ENCODE measurements at places on chromosomes 12 and 14.

GRCh38 chr12:93176610-93177126 lies 201.1 kb upstream of the NUDT4 start:
- H3K36me3 ChIP-seq: no peaks in the 10 kb centered on the region
- H3K27ac ChIP-seq: no peak overlapping the region
- H3K4me1 ChIP-seq: no peaks in the 10 kb centered on the region
- DNase-seq: no peak
- no peak overlapping the region for H3K4me3 ChIP-seq
- H3K27me3 ChIP-seq: no peaks in the 10 kb centered on the region

DNA sequence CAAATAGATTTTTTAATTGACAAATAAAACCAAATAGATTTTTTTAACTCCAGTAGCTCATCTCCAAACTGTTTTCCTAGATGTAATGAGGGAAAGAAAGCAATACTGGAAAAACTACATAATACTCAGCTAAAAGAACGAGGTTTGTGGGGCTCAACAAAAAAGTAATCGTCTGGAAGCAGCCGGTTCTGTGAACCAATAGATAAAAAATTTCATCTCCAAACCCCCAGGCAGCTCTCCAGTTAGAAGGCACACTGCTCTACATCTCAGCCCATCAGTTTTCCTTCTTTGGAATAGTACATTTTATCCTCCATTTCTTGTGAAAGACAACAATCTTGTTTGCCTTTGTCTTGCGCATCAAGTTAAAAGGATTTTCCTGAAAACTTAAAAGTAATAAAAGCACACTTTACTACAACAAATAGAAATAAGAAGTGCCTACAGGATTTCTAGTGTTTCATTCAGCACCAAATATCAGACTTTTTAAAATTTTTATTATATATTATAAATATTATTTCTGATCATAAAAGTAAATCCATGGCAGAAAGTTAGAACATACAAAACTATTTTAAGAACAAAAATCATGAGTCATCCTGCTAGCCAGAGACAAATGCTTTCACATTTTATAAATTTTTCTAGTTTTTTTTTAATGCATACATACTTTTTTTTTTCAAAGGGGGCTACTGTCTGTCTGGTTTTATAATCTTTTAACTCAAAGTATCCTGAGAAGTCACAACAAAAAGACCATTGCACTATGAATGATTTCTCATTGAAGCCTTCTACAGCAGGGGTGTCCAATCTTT lies 67.7 kb downstream of the EPS8 start:
- H3K4me3 ChIP-seq: no peak overlapping the region
- no peak for DNase-seq
- H3K4me1 ChIP-seq: peaks cover 2% of the 10 kb centered on the region
- H3K27me3 ChIP-seq: peaks cover 1% of the 10 kb centered on the region

DNA sequence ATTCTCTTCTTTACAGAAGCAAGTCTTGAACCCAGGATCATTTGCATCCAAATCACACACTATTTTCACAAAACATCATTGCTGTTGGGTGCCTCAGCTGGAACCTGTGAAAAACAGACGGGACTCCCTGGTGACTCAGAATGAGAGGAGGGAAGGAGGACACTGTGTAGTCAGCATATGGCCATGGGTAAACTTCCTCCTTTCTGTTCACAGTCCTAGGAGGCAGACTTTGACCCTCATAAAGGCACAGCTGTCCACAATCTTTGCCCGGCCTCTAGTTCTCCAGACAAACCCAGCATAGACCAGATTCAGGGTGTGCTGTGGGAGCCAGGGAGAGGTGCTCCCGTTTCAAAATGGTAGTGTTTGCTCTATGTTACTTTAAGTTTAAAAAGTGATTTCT lies 62.0 kb downstream of the DYRK2 start:
- H3K27me3 ChIP-seq: no peaks in the 10 kb centered on the region
- peaks cover 2% of the 10 kb centered on the region for H3K4me1 ChIP-seq
- no peak overlapping the region for H3K4me3 ChIP-seq
- H3K27ac ChIP-seq: no peak overlapping the region

DNA sequence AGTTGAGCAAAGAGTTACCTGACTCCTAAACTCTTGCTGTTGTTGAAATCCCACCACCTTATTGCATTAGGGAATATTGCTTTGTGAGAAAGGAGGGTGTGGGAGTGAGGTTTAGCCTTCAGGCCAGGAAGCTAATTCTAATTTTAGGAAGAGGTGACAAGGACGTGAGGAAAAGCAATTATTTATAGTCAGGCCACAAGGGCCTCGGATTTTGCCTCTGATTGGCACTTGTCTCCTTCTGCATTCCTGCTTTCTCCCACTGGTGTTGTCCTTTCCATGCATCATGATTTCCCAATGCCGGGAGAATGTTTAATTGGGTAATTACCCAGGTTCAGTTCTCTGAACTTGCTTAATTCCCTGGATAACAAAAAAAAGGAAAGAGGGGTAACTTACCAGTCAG lies 37.9 kb upstream of the SLC38A2 start:
- no peaks in the 10 kb centered on the region for H3K27me3 ChIP-seq
- H3K4me1 ChIP-seq: peaks cover 6% of the 10 kb centered on the region
- DNase-seq: no peak
- no peak overlapping the region for H3K4me3 ChIP-seq
- H3K27ac ChIP-seq: no peak overlapping the region

DNA sequence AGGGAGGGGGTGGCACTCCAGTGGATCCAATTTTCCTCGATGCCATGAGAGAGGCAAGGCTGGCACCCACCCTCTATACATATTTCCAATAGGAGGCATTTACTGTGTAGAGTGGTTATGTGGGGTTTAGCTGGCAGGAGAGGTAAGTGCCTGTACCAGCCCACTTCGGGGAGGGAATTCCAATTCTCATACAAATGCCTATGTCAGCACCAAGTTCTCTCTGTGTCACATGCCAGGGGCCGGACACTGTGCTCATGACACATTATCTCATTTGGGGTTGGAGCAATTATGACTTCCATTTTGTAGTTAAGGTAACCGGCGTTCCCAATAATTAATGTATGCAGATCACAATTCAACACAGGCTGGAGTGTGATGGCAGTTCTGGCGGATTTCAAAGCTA lies 284.3 kb downstream of the KSR2 start:
- H3K36me3 ChIP-seq: no peaks in the 10 kb centered on the region
- H3K4me3 ChIP-seq: no peak overlapping the region
- H3K27me3 ChIP-seq: peaks cover 2% of the 10 kb centered on the region
- H3K27ac ChIP-seq: no peak overlapping the region
- DNase-seq: no peak

DNA sequence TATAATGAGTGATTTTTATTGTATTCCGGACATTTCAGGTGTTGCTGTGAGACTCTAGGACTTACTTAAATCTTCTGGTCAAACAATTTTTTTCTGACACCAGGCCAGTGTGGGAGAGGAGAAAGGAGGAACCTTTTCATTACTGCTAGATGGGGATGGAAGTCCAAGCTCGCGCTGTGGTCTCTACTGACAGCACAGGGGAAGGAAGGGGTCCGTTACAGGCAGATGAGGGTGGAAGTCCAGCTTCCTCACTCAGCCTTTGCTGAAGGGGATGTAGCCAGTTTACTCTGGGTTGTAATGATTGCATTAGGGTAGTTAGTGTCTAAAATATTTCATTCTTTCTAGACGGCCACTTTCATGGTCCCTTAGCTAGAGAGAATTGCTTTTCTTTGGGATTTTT lies 26.3 kb upstream of the ST8SIA1 start:
- no peaks in the 10 kb centered on the region for H3K4me1 ChIP-seq
- H3K4me3 ChIP-seq: no peak overlapping the region
- H3K27me3 ChIP-seq: no peaks in the 10 kb centered on the region
- no peak for DNase-seq
- H3K27ac ChIP-seq: no peak overlapping the region

GRCh38 chr12:95960241-95960640 lies 17.1 kb downstream of the AMDHD1 start:
- H3K4me3 ChIP-seq: no peak overlapping the region
- no peaks in the 10 kb centered on the region for H3K4me1 ChIP-seq
- DNase-seq: no peak

- no peak overlapping the region for H3K4me3 ChIP-seq
- H3K27ac ChIP-seq: no peak overlapping the region
- peaks cover 3% of the 10 kb centered on the region for H3K4me1 ChIP-seq
- H3K36me3 ChIP-seq: peaks cover 43% of the 10 kb centered on the region
Measured at GRCh38 chr14:76169776-76170175, 18.1 kb downstream of the GPATCH2L start.

GRCh38 chr12:96242597-96242996 lies 48.4 kb downstream of the ELK3 start:
- H3K4me1 ChIP-seq: peaks cover 57% of the 10 kb centered on the region
- peak; percentile 11 for DNase-seq
- H3K4me3 ChIP-seq: no peak overlapping the region
- peaks cover 19% of the 10 kb centered on the region for H3K36me3 ChIP-seq

DNA sequence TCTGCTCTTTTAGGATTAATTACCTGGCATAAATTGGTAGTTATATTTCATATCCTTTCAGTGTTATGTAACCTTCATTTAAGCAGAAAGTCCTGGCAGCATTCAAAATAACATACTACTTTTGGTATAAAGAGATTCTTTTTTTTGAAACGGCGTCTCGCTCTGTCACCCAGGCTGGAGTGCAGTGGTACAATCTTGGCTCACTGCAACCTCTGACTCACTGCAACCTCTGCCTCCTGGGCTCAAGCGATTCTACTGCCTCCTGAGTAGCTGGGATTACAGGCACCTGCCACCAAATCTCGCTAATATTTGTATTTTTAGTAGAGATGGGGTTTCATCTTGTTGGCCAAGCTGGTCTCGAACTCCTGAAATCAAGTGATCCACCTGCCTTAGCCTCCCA lies 9.2 kb downstream of the KTN1 start:
- no peak overlapping the region for H3K27ac ChIP-seq
- H3K36me3 ChIP-seq: peaks cover 2% of the 10 kb centered on the region
- no peak for DNase-seq
- no peak overlapping the region for H3K4me3 ChIP-seq
- no peaks in the 10 kb centered on the region for H3K27me3 ChIP-seq

DNA sequence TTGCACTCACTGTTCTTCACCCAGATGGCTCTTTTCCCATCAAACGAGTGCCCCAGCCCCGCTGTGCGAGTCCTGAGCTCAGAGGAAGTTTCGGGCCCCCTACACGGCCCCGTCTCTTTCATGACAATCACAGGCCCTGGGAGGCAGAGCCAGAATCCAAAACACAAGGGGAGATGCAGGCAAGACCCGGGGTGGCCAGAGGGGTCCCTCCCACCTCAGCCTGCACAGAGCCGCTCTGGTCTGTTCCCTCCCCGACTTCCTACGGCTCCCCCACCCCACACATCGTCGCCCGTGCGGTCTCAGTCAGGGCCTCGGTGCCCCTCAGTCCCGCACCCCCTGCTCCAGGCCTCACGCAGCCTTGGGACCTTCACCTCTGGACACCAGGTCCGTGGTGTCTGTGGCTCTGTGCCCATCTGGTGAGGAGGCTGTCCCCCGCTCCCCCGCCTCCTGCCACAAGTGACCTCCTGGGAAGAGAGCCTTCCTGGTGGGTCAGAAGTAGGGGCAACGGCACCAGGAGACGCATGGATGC lies 8.9 kb downstream of the GPR132 start:
- DNase-seq: no peak
- no peak overlapping the region for H3K4me3 ChIP-seq
- H3K36me3 ChIP-seq: peaks cover 48% of the 10 kb centered on the region
- H3K27ac ChIP-seq: no peak overlapping the region
- no peaks in the 10 kb centered on the region for H3K27me3 ChIP-seq

- H3K27me3 ChIP-seq: peaks cover 6% of the 10 kb centered on the region
- H3K4me1 ChIP-seq: no peaks in the 10 kb centered on the region
- no peak overlapping the region for H3K4me3 ChIP-seq
- DNase-seq: no peak
- no peaks in the 10 kb centered on the region for H3K36me3 ChIP-seq
- H3K27ac ChIP-seq: no peak overlapping the region
Measured at GRCh38 chr14:77194706-77195105, 13.1 kb downstream of the TMEM63C start.

DNA sequence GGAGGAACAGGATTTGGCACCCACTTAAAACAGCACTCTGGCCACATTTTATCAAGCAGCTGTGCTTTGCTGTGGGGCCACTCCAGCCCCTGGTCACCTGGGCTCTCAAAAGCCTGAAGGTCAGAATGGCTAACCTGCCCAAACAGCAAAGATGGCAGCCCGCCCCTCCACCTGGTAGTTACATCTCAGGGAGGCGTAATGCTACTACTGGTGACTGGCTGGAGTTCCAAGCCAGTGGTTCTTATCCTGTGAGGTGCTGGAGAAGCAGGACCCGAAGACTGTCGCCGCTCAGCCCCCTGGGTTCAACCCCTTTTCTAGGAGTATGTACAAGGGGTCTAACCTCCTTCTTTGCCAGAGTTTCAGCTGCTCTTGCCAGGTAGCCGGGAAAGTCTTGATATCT lies 467.4 kb upstream of the FOXG1 start:
- H3K4me1 ChIP-seq: no peaks in the 10 kb centered on the region
- no peak for DNase-seq

GRCh38 chr12:69330475-69331473 lies 17.4 kb upstream of the LYZ start:
- peak overlapping the region; percentile 73 for H3K4me3 ChIP-seq
- DNase-seq: peak; percentile 71
- H3K36me3 ChIP-seq: peaks cover 2% of the 10 kb centered on the region
- H3K4me1 ChIP-seq: peaks cover 53% of the 10 kb centered on the region

DNA sequence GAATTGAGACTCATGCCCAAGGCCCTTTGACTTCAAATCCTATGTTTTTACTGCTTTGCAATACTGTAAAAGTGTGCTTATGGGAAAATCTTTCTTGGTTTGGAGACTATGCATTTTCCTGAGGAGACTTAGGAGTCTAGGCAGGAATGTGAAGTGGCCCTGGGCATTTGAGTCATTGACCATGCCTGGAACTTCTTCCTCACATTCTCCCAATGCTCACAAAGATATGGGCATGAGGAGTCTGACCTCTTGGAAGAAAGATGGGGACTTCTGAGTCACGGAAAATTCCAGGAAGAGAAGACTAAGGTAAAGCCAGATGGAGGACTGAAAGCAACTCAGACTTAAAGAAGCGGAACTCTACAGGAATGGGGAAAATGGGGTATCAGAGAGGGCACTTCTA lies 38.2 kb upstream of the ZNF641 start:
- H3K27ac ChIP-seq: no peak overlapping the region
- DNase-seq: no peak
- no peaks in the 10 kb centered on the region for H3K4me1 ChIP-seq
- peaks cover 8% of the 10 kb centered on the region for H3K27me3 ChIP-seq
- H3K4me3 ChIP-seq: no peak overlapping the region

- DNase-seq: peak; percentile 70
- peaks cover 4% of the 10 kb centered on the region for H3K27me3 ChIP-seq
- H3K4me1 ChIP-seq: peaks cover 87% of the 10 kb centered on the region
- peak overlapping the region; percentile 99 for H3K27ac ChIP-seq
- peak overlapping the region; percentile 68 for H3K4me3 ChIP-seq
Measured at GRCh38 chr14:22560662-22561365, 28.2 kb downstream of the DAD1 start.

GRCh38 chr12:131693149-131693548 lies 17.7 kb upstream of the SFSWAP start:
- no peak overlapping the region for H3K4me3 ChIP-seq
- no peaks in the 10 kb centered on the region for H3K36me3 ChIP-seq
- H3K27me3 ChIP-seq: peaks cover 7% of the 10 kb centered on the region
- DNase-seq: no peak

DNA sequence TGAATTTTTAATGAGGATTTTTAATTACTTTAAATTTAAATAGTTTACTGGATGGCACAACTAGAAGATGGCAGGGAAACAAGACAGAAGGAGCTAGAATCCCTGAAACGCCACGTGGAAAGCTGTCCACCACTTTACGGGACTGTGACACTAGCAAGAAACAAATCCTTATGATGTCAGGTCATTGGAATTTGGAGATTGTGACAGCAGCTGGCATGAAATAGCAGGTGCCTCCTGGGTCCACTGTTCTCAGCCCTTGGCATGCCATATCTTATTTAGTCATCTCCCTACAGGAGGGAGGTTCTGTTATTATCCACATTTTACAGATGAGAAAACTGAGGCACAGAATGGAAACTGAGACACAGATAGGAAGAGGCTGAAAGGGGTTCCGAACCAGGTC lies 113.8 kb downstream of the BCL11B start:
- no peaks in the 10 kb centered on the region for H3K27me3 ChIP-seq
- H3K27ac ChIP-seq: no peak overlapping the region
- peaks cover 5% of the 10 kb centered on the region for H3K36me3 ChIP-seq
- no peak for DNase-seq

Data from activated CD4-positive, alpha-beta memory T cell treated with anti-CD3 and anti-CD28 coated beads for 36 hours (primary cell).